Left renal cortex interstitium (tissue), 4 donors: ENCODE measurements at places on chromosomes 12 and 14. TPM values are rescaled to one million over a fixed set of nuclear protein-coding genes. Genes with fewer than 3 reads are reported as not detected.

Gene CBLN3
- polyA plus RNA-seq, result 3.8 TPM

Gene ZNF140
- 44.3 TPM for polyA plus RNA-seq

Gene NID2
- 105 TPM for polyA plus RNA-seq

Gene ZNF385A
- polyA plus RNA-seq, result 11.7 TPM

DNA sequence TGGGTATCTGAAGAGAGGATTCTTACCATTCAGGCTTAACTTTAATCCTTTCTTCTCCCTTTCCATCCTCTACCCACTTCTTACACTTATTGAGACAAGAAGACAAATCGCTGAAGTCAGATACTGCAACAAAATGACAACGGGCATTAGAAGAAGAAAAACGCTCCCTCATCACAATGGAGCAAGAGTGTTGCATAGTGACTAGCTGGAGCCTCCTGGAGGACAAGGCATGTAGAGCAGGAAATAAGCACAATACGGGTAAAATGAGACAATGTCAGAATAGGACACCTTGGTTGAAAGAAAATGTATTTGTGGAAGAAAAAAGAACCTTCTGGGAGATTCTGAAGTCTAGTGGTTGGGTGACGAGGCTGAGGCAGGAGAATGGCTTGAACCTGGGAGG, 501.0 kb downstream of the RERGL start:
- DNase-seq, result no peak

- DNase-seq, result no peak
These were observed 157.8 kb downstream of the ZFP36L1 start for GRCh38 chr14:68634874-68635595.

DNA sequence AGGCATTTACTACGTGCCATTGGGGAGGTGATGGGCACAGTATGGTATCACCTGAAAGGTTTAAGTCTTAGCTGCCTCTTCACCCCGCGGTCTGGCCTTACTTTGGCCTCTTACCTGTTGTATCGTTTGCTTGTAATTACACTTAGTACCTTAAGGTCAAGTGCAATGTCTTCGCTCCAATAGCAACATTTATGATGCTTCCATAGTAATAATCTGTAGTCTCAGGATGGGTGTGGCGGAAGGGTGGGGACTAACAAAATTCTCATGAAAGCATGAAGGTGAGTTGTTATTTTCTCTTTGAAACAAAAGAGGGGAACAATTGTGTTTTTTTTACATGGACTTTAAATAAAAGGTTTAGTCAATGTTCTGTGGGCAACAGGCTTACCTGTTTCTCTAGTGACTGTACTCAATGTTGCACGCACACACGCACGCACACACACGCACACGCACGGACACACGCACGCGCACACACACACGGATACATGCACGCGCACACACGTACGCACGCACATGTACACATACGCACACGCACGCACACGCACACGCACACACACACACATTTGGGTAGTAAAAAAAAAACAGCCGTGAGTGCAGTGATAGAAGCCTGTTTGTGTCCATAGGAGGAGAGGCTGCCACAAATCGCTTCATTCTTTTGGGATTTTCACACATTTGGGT, 91.4 kb downstream of the DNAH10 start:
- DNase-seq, result no peak

- DNase-seq, result no peak
These were observed 21.2 kb downstream of the TAS2R50 start for GRCh38 chr12:10965476-10965875.

- no peak for DNase-seq
These were observed 4.8 kb upstream of the ITPK1 start for GRCh38 chr14:93120517-93120916.

DNA sequence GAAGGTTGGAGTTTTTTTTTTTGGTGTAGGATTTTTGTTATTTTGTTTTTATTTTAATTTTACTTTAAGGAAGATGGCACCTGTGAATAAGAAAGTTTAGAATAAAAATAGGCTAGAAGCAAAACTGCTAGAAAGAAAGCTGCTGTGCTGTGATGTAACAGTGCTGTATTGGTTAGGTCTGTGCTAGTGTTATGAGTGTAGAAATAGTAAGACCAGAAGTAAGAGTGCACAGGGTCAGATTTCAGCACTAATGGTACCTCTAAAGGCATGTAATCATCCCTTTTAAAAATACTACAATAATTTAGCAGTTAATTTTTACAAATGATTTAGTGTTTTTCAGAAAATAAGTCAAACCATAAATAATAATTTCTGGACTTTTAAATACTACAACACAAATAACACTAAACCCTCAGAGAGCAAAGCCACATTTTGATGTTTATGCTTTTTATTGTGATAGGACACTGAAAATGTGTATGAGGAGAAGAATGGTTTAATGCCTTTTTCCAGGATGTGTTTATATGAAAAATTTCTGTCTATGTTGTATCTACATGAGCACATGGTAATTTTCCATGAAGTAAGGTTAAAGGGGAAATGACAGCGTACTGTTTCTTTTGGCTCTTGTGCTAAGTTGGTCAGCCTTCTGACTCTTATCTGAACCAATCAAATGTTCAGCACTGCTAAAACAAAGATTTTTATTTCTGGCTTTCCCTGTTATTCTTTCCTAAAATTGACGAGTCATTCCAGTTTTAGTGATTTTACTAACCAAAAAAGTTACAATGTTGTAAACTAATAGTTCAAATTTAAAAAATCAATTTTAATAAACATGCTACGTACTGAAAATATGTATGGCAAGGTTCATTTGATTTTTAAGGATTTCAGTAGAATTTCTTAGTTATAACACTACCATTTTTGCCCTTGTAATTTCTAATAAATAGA, 96.1 kb downstream of the PPHLN1 start:
- peak; percentile 20 for DNase-seq

GRCh38 chr12:20040831-20041230, 327.5 kb upstream of the PDE3A start:
- no peak for DNase-seq

DNA sequence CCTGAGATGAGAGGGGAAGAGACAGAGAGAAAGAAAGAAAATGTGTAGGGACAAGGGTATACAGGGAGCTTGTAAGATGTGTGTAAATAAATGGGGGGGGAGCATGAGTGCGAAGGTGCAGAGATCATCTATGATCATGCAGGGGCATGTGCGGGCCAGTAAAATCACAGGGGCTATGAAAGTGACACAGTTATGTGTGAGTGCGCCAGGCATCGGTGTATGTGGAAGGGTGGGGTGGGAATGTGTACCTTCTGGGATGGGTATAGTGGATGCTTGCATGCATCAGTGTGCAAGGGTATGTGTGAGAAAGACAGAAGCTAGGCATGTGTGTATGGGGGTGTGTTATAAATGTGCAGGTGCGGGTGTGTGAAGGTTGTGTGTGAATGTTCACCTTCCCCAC, 18.4 kb upstream of the KRT78 start:
- no peak for DNase-seq

DNA sequence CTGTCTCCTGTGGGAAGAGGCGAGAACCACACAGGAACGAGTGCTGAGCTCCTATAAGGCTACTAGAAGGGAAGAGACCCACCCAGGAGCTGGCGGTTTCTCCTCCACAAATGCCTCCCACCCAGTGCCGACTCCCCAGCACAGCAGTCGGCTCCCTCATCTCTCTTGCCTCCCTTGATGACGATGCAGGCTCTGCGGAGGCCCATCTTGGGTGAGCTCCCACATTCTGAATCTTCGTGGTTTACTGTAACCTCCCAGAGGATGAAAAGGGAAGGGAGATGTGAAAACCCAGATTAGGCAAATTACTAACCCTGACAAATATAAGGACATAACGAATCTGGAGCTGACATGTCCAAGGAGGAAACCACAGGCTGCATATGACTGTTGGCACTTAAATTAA, 23.8 kb downstream of the GRIN2B start:
- DNase-seq, result no peak

DNA sequence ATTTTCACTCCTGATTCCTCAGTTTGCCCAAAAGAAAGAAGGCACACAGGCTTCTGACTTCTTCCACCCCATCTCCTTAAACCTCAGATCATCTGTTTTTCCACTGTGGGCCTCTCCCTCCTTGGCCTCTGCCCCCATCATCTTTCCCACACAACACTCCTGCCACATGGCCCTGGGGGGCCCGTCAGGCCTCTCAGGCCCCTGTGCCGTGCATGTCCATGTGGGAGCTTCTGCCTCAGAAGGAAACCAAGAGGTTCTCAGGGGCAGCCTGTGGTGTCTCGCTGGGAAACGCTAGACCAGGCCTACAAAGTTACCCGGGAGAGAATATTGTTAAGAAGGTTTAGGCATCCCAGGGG, 8.0 kb downstream of the KLHL33 start:
- no peak for DNase-seq
